Left cardiac atrium (tissue), 4 donors: ENCODE measurements at places on chromosomes 7 and 10. TPM values are rescaled to one million over a fixed set of nuclear protein-coding genes. Genes with fewer than 3 reads are reported as not detected.

DNA sequence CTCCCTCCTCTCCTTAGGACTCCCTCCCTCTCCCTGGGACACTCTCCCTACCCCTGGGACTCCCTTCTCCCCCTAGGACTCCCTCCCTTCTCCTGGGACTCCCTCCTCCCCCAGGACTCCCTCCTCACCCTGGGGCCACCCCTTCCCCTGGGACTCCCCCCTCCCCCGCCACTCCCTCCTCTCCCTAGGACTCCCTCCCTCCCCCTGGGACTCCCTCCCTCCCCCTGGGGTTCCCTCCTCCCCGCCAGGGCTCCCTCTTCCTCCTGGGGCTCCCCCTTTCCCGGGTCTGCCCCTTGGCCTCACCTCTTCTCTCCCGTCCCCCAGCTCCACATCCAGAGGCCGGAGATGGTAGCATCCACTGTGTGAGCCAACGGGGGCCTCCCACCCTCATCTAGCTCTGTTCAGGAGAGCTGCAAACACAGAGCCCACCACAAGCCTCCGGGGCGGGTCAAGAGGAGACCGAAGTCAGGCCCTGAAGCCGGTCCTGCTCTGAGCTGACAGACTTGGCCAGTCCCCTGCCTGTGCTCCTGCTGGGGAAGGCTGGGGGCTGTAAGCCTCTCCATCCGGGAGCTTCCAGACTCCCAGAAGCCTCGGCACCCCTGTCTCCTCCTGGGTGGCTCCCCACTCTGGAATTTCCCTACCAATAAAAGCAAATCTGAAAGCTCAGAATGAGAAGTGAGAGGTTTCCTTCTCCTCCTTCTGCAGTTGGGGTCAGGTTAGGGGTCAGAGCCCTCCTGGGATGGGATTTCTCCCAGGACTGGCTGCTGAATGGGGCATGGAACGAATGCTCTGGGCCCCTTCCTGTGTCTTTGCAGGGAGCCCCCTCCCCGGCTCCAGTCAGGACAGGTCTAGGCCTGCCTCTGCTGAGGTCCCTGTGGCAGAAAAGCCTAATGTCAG lies 1.4 kb upstream of the MUC17 start:
- no peak for DNase-seq

The ASZ1 gene
- total RNA-seq: not detected

DNA sequence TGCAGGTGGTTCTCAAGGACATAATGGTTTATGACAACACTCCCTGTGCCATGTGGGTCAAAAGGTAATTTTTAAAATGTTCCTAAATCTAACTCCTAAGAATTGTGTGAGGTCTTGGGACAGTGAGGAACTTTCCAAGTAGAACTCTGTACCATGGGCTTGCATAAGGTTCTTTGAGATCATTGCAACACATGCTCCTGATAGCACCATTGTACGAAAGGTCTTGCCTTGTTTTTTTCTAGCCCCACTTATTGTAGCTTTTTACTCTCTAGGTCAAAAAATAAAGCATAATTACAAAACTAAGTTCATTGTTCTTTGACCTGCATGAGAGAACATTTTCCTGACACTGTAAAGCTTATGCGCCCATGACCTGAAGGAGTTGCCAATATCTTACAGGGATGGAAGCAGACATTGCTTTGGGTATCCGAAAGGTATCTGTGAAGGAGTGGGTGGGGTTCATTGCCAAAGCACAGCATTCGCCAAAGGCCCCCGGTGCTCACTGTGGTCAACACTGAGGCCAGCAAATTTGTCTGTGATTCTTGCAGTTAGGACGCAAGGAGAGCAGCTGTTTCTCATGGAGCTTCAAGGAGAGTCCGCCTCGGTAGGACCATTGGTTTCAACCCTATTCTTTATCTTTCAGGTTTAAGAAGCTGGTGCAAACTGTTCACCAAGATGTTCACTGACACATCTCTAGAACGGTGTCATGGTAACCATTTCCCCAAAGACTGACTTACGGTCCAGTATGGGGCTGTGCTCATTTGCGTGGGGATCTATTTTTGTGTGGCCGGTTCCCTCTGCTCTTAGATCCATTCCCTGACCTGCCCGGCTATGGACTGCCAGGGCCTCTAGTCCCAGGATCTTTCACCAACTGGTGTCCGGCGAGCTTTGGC lies 7.6 kb upstream of the PRKAG2 start:
- no peak for DNase-seq

The LRRC61 gene
- total RNA-seq: 5.7 TPM

- no peak for DNase-seq
Measured at GRCh38 chr10:125815764-125816163, 7.3 kb downstream of the UROS start.

DNA sequence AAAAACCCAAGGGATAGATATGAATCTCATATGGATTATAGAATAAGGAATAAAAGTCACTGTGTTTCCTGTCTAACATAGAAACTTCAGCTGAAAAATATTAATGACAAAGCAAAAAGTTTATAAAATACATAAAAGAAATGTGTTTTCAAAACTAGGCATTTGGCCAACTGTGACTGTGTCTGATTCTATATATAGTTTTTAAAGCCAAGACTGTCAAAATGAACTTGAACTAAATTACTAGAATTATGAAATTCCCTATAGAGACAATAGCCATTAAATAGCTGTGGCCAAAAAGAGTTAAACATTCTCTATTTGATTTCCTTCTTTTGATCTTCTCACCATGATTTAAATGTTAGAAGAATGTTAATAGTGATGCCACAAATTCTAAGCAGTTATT lies 311.2 kb upstream of the SEMA3D start:
- DNase-seq: no peak

The NAT16 gene
- total RNA-seq: not detected

- no peak for DNase-seq
Measured at GRCh38 chr7:46207931-46208634, 287.0 kb upstream of the IGFBP3 start.

The LIPJ gene
- total RNA-seq: not detected

DNA sequence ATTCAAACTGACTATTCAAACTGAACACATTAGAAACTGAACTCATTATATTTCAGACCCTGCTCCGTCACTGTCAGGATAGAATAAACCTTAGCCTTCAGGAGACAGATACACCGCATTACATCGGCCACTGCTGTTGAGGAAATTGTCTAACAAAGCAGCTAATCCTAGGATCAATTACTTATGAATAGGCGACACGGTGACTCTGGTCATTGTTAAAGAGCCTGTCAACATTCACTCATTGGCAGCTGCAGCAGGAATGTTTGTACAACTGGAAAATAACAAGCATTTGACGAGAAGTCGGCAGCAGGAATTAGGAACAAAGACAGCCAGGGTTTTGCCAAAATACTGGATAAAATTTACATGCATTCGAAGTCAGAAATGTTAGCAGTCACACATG lies 112.0 kb upstream of the MKX start:
- no peak for DNase-seq

DNA sequence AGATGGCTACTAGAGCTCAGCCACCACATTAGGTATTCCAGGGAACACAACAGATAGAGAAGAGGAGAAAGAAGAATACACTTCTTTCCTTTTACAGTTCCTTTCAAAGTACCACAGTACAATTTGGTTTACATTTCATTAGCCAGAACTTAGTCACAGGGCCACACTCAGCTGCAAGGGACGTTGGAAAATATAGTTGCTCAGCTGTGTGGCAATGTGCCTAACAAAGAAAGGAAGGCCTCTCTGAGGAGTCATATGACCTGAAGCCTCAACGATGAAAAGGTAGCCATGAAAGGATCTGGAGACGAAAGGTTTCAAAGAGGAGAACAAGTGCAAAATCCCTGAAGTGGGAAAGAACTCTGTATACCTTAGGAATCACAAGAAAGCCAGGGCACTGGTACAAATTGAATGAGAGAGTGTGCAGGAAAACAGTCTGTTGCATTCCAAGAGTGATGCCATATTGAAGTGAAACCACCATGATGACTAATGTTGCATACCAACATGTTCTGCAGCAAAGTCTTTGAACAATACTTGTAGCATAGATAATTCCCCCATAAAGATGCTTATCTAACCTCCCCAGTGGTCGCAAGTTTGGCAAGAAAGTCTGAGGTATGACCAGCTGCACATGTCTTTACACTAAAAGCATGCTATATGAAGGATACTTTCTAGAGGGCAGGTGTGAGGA lies 278.9 kb downstream of the HPSE2 start:
- DNase-seq: no peak

The PNLIPRP1 gene
- total RNA-seq: not detected

DNA sequence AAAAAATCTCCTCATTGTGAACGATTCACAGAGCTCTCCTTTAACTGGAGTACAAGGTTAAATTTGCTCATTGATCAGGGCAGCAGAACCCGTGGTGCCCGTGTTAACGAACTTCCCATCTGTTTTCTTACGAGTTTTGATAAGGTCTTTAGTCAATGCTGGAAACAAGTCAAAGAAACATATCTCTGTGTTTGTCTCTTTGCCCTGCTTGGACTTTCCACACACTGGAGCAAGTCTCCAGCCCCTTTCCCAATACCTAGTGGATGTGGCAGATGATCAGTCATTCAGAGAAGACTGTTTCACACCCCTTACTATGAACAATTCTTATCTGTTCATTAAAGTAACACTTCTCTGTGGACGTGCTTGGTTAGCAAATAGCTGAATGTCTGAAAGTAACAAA lies 121.3 kb downstream of the ARID5B start:
- no peak for DNase-seq

The ZNF33A gene
- total RNA-seq: 22.7 TPM

DNA sequence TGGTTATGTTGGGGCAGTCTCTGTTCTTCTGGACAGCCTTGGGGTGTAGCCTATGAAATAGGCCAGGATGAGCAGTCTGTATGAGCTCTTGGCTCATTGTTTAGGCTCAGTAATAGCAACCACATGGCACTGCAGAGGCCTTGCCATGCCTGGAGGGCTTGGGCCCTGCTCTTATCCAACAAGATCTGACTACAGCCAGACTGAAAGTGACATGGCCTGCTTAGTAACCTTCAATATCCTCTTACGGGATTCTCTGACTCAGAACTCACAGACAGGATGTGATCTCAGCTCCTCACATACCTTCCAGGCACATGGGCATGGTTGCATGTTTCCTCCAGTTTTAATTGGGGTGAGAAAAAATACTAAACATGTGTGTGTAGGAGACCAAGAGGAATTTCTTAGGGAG lies 289.3 kb downstream of the PTEN start:
- no peak for DNase-seq

The TAS2R38 gene
- total RNA-seq: not detected

DNA sequence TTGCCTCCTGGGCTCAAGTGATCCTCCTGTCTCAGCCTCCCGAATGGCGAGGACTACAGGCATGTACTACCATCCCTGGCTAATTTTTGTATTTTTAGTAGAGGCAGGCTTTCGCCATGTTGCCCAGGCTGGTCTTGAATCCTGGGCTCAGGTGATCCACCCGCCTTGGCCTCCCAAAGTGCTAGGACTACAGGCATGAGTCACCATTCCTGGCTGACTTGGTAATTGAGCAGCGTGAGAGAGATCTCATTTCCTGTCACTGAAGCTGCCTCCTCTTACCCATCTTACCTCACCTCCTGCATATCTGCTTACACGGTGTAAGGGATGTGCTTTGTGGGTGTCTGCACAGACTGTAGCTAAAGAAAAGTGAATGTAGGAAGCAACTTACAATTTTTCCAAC lies 9.7 kb downstream of the IFIT3 start:
- no peak for DNase-seq

- DNase-seq: no peak
Measured at GRCh38 chr7:44636926-44637325, 30.5 kb downstream of the OGDH start.

GRCh38 chr7:138243836-138244235 lies 167.6 kb downstream of the AKR1D1 start:
- DNase-seq: no peak

GRCh38 chr7:50607524-50608125 lies 42.4 kb upstream of the DDC start:
- no peak for DNase-seq

DNA sequence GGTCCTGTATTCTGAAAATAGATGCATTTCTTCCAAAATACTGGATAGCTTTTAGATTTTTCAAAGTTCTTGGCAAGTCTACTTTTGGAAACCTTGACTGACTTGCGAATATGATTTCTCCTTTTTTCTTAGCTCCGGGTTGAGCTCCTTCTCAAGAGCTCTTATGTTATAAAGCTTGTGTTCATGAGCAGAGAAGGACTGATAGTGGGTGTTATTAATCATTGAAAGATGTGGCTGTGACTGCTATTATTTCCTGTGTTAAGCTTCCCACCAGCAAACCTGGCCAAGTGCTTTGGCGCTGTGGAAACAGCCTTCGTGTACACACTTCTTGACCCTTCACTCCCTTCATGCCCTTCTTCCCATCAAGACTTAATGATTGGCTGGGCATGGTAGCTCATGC lies 98.2 kb downstream of the KIAA1217 start:
- DNase-seq: no peak

The TRIM50 gene
- 0.56 TPM for total RNA-seq

DNA sequence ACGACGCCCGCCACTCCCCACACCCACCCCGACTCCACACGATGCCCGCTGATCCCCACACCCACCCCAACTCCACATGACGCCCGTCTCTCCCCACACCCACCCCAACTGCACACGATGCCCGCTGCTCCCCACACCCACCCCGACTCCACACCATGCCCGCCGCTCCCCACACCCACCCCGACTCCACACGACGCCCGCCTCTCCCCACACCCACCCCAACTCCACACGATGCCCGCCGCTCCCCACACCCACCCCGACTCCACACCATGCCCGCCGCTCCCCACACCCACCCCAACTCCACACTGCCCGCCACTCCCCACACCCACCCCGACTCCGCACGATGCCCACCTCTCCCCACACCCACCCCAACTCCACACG lies 317.0 kb downstream of the DNAJB6 start:
- no peak for DNase-seq

DNA sequence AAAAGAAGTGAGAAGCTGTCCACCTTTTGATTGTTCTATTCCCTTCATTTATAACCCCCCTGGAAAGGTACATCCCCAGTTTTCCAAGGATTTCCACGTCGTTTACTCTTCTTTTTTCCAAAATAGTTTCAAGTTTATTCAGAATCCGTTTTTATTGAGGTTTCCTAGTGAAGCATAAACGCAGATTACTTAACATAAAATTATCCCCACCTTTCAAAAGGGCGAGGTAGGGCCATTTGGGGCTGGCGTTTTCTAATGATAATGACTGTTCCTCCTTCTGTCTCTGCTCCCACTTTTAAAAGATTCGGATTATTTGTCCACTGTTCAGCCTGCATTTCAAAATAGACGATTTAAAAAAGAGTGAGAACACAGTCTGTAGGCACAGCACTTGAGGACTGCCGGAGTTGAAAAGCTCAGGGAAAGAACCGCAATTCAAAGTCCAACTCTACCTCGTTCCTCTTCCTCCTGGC lies 165.2 kb upstream of the PPP1R3A start:
- DNase-seq: no peak

DNA sequence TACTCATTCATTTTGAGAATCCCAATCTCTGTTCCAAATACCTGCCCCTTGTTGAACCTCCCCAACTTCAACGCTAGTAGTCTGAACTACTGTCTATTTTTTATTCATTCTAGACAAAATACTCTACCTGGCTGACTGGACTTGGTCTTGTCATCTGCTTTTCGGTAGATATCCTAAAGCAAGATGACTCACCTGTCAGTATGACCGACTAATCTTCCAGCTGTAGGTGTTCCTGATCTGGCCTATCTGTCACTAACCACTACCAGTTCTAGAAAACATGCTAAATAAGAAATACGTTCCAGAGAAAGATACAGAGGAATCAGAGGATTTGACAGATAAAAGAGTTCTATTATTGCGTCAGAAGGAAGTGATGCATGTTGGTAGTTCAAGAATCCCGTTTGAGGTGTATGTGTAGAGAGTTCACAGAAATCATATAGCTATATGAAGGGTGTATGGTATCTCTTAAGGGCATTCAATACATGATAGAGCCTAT lies 81.1 kb downstream of the IDE start:
- no peak for DNase-seq
